ENCODE measurements at places on chromosomes 2 and 18. TPM values are rescaled to one million over a fixed set of nuclear protein-coding genes. Genes with fewer than 3 reads are reported as not detected.

DNA sequence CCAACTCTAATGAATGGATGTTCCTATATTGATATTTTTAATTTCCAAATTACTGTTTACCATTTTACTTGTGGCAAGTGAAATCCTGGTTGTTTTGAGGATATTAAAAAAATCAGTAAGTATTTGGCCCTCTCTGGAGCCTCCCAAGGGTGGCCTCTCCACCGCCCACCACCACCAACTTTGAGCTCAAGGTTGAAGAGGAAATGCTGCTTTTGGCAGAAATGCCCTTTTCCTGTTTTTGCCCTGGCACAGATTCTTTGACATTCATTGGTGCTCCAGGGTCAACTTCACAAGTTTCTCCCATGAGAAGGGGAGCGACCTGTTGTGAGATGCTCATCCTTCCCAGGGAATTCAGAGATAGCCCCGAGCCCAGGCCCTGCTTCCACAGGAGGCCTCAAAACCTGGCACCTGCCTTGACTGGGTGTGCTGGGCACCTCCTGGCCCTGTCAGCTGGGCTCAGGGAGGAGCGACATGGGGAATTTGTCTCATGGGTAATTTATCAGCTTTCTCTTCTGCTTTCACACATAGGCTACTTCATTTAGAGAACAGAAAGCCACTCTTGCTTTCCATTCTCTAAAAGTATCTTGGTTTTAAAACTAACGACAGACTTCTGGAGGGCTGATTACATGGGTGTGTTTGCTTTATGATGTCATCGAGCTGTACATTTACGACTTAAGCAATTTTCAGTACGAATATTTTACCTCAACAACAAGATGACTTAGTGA is 6.9 kb downstream of the CD8A start:
- H3K4me3 ChIP-seq: no peak overlapping the region
- H3K27ac ChIP-seq: no peak overlapping the region
- H3K27me3 ChIP-seq: peaks cover 17% of the 10 kb centered on the region

Gene GALNT13
- polyA plus RNA-seq: 3.2 TPM

DNA sequence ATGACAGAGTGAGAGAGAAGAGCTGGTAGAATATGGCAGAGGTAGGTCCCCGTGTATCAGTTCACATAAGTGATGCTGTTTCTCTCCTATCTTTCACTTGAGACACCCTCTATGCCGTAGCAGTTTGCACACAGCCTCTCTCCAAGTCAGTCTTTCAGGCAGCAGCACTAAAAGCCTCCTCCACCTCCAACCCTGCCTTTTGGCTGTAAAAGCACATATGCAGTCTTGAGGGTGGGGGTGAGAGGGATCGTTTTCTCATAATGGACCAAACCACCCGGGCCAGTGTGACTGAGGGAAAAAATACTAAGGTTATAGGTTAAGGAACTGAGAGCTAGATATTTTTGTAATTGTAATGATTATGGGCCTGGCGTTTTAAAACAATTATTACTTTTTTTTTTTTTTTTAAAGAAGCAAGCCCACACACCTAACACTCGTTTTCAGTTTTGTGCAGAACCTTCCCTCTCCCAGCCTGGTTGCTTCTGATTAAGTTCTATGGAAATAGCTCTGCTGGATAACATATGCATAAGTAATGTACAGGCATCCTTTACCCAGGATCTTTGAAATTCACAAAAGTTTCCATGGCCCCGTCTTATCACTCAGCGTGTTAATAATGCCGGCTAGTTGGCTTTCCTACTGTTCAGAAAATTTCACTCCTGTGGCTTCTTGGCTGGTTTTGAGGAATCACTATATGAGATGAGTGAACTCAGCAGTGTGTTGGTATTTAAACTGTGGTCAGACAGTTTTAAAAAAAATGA is 112.2 kb upstream of the MEIS1 start:
- no peak overlapping the region for H3K4me3 ChIP-seq
- no peak for DNase-seq
- no peaks in the 10 kb centered on the region for H3K36me3 ChIP-seq
- H3K27me3 ChIP-seq: no peaks in the 10 kb centered on the region
- H3K4me1 ChIP-seq: peaks cover 7% of the 10 kb centered on the region

DNA sequence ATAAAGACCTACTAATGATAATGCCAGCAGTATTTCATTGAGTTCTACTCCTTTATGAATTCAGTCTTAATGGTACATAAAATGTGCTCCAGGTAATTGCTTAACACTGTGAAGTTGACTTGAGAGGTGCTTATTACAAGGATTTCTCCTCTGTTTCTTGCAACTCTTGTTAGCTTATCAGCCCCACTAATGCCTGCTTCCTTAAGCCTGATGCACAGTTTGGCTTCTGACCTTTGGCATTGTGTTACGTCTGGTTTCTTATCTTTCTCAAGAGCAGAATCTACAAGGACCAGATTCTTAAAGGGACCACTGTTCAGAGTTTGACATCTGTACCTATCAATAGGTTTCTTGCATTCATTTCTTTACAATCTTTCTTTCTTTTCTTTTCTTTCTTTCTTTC is 223.9 kb upstream of the CWC22 start:
- DNase-seq: no peak
- no peaks in the 10 kb centered on the region for H3K27me3 ChIP-seq
- H3K27ac ChIP-seq: no peak overlapping the region
- H3K36me3 ChIP-seq: no peaks in the 10 kb centered on the region

GRCh38 chr2:122414902-122415301 is 659.5 kb downstream of the TSN start:
- no peaks in the 10 kb centered on the region for H3K36me3 ChIP-seq
- H3K27me3 ChIP-seq: no peaks in the 10 kb centered on the region
- DNase-seq: no peak
- H3K4me3 ChIP-seq: no peak overlapping the region

Gene ITGB6
- polyA plus RNA-seq: not detected

DNA sequence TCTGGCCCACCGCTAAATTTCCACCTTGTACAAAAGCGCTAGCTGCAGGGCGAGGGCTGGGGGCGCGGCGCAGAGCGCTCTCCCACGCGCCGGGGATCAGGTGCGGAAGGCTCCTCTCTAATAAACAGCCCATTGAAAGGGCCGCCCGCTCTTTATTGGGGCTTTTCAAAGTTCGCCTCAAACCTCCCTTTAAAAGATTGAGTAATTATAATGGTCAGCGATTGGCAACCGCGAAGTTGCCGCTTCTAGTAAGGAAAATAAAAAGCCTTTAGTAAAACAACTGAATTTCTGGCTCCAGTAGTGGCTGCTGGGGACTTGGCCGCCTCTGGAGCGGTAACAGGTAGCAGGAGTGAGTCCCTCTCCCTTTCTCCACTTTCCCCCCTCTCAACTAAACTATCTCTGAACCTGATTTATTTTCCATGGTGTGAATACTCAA is 755 bp downstream of the NEUROD1 start:
- H3K36me3 ChIP-seq: no peaks in the 10 kb centered on the region
- H3K4me3 ChIP-seq: no peak overlapping the region
- peaks cover 17% of the 10 kb centered on the region for H3K4me1 ChIP-seq
- no peak overlapping the region for H3K27ac ChIP-seq
- H3K27me3 ChIP-seq: peaks cover 76% of the 10 kb centered on the region

DNA sequence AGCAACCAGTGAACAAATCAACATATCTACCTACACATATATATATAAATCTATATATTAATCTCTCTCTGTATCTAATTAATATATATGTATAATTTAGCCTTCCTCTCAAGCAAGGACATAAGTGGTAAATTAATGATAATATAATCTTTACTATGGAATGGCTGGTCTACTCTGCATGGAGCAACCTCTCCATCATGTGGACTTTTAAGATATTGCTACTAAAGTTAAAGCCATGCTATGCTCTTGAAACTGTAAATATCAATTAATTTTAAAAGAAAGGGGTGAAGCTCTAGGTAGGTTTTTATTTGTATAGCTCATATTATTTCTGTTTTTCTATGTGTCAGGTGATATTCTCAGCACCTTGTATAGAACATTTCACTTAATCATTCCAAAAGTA is 147.0 kb downstream of the PPP1R1C start:
- H3K4me3 ChIP-seq: no peak overlapping the region
- H3K4me1 ChIP-seq: no peaks in the 10 kb centered on the region
- DNase-seq: no peak

DNA sequence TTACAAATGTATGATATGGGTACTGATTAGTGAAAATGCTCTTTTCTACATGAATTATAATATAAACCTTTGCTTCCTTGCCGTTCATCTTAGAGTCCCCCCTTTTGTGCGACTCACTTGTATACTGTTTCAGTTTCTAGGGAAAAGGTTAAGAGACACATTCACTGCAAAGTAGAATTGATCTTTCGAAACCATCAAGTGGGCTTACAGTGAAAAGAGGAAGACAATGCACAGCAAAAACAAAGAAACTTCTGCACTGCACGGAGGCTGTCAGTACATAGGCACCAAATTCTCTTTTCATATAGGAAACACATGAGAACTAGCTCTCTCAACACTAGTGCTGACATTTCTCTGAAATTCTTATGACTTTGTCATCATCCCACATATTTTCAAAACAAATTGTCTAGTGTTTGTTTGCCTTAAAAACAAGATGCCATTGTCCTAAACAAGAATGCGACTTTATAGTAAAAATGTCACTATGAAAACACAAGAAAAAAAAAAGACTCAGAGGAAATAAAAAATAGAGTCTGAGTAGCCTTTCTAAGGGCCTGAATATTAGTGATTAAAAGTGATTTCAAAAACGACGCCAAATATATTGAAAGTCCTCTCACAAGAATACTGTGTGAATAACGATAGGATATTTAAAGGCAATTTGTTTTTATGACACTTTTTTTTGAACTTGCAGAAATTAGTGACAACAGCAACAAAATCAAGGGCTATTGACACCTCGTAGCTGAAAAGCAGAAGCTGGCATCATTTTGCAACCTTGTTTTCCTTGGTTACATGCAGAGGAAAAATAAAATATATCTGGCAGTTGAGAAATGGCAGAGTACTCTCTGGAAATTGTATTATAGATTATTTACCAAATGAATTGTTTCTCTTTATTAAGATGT is 827.0 kb downstream of the BCL11A start:
- DNase-seq: no peak
- H3K36me3 ChIP-seq: no peaks in the 10 kb centered on the region
- H3K4me3 ChIP-seq: no peak overlapping the region
- no peaks in the 10 kb centered on the region for H3K27me3 ChIP-seq

Gene APCDD1
- polyA plus RNA-seq: 3.6 TPM

Gene CPO
- polyA plus RNA-seq: 0.50 TPM

- H3K4me1 ChIP-seq: peaks cover 4% of the 10 kb centered on the region
- no peaks in the 10 kb centered on the region for H3K36me3 ChIP-seq
- no peak overlapping the region for H3K4me3 ChIP-seq
- no peak for DNase-seq
- H3K27me3 ChIP-seq: no peaks in the 10 kb centered on the region
Observed at GRCh38 chr2:212939777-212940531, 211.5 kb downstream of the IKZF2 start.

DNA sequence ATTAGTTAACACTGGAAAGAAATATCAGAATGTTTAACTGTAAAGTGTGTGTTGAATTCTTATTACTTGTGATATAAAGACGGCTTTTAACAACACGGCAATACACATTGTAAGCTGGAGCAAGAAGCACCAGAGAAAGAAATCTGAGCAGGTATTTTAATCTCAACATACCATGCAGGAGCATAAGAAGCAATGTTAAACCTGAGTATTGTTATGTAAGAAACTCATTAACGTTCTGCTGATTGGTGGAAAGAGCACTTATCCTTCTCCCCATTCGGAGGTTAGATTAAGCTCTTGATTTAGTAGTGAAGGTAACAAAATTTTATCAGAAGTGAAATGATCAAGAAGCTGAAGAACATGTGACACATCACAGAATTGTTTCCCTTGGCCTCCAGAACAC is 107.4 kb downstream of the EPC2 start:
- H3K36me3 ChIP-seq: no peaks in the 10 kb centered on the region
- peaks cover 5% of the 10 kb centered on the region for H3K4me1 ChIP-seq
- no peak overlapping the region for H3K4me3 ChIP-seq
- no peaks in the 10 kb centered on the region for H3K27me3 ChIP-seq

DNA sequence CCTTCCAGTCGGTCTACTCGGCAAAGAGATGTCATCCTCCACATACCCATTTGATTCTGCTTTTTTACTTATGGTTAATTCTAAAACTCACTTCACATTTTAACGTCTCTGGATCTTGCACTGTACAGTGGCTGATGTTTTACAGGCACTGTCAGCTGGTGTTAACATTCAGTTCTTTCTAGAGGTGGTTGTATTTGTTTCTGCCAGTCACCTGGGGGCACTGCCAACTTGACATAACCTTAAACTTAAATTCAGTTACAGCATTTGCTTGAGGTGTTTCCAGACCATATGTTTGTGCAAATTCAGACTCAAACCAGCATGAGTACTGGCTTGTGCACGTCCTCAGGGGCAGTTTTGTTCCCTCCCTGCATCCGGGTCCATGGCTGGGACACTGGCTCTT is 5.3 kb upstream of the TMEM185B start:
- DNase-seq: no peak
- peaks cover 3% of the 10 kb centered on the region for H3K4me1 ChIP-seq
- no peak overlapping the region for H3K27ac ChIP-seq
- H3K4me3 ChIP-seq: no peak overlapping the region
- H3K36me3 ChIP-seq: no peaks in the 10 kb centered on the region
- H3K27me3 ChIP-seq: peaks cover 21% of the 10 kb centered on the region

- H3K4me3 ChIP-seq: no peak overlapping the region
- H3K36me3 ChIP-seq: peaks cover 4% of the 10 kb centered on the region
- no peak overlapping the region for H3K27ac ChIP-seq
- no peaks in the 10 kb centered on the region for H3K27me3 ChIP-seq
- H3K4me1 ChIP-seq: no peaks in the 10 kb centered on the region
- no peak for DNase-seq
Observed at GRCh38 chr18:49082714-49083688, 132.2 kb upstream of the SMAD7 start.

DNA sequence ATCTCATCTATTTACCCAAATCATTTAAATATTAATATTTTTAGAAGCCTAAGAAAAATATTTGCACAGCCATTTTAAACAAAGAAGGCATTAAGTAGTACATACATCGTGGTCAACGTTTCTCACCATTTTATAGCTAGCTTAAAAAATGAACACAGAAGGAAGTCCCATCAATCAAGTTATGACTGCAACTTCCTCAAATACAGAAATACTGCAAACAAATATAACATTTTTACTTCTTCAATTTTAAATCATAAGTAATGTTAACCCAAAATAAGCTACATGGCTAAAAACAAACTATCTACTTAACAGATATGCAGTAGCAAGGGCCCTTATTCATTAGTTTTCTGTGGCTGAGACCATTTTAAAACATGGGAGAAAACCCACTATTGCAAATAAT is 30.6 kb downstream of the ITSN2 start:
- no peaks in the 10 kb centered on the region for H3K36me3 ChIP-seq
- H3K4me1 ChIP-seq: no peaks in the 10 kb centered on the region
- no peak for DNase-seq
- no peak overlapping the region for H3K4me3 ChIP-seq

DNA sequence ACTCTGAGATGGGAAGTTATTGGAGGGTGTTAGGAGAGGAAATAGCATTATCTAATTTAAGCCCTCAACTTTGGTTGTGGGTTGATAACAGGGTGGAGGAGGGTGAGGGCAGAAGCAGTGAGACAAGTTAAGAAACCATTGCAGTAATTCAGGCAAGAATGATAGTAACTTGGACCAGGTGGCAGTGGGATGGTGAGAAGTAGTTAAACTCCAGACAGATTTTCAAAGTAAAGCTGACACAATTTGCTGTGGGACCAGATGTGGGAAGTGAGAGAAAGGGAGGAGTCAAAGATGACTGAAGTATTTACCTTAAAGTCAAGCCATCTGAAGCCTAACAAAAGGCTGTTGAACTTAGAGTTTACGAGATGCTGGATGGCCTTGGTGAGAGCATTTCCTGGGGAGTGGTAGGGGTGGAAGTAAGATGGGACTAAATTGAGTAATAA is 163.2 kb upstream of the KLF7 start:
- H3K27ac ChIP-seq: no peak overlapping the region
- H3K4me3 ChIP-seq: no peak overlapping the region

- no peaks in the 10 kb centered on the region for H3K27me3 ChIP-seq
- no peak overlapping the region for H3K4me3 ChIP-seq
- H3K36me3 ChIP-seq: no peaks in the 10 kb centered on the region
- no peak overlapping the region for H3K27ac ChIP-seq
- H3K4me1 ChIP-seq: no peaks in the 10 kb centered on the region
- no peak for DNase-seq
Observed at GRCh38 chr2:144162652-144163051, 357.3 kb downstream of the ZEB2 start.
